ENCODE measurements at places on chromosomes 12 and 14.

- DNase-seq, result no peak
Observed at GRCh38 chr12:8629486-8630033, 16.9 kb upstream of the AICDA start.

DNA sequence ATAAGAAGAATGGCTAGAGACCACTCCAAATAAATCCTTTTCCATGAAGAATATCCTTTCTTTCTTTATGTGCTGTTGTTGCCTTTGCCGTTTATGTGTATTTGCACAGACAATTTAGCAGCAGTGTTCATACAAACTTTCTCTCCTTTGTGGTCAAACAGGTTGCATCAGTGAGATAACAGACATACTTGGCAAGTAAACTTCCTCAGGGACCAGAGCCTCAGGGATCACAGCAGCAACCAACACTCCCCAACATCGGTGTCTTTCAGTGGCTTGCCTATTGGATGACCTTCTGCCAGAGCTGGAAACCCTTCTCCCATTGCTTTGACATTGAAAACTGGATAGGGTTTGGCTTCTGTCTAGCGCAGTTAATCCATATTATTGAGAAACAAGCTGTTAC lies 252.2 kb downstream of the BTG1 start:
- DNase-seq, result no peak

GRCh38 chr12:66596199-66596598 lies 82.7 kb downstream of the GRIP1 start:
- DNase-seq, result no peak

DNA sequence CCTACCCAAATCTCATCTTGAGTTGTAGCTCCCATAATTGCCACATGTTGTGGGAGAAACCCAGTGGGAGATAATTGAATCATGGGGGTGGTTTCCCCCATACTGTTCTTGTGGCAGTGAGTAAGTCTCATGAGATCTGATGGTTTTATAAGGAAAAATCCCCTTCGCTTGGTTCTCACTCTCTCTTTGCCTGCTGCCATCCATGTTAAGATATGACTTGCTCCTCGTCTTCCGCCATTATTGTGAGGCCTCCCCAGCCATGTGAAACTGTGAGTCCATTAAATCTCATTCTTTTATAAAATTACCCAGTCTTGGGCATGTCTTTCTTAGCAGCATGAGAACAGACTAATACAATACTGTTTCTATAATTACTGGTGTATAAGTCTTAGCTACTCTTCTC lies 6.5 kb upstream of the BCAT1 start:
- DNase-seq, result no peak

DNA sequence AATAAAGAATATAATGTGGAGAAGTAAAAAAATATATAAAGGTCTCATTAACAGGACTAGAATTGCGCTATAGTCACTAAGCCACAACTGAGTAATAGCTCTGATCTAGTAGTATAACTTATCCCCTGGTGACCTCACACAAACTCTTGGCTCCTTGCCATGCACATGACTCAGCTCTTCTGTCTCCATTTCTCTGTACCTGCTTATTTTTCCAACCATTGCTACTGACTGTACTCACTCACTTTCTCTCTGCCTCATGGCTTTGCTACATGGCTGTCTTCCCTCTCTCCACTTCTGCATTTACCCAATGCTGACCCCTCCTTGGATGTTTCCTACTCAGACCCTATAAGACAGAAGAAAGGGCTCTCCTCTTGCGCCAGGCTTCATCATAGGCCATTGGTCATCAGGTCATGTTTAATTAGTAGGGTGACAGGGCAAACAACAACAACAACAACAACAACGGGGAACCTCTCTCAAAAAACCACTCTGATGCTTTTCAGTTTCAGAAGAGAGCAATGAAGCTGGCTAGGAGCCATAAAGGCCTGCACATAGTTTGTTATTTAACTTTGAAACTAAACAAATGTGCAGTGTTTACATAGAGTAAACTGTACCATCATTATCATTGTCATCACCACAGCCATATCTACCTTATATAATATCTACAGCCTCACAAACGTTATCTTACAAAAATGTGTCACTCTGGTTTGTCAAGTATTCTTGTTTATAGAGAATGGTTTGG lies 25.6 kb upstream of the KRAS start:
- DNase-seq, result peak; percentile 45

DNA sequence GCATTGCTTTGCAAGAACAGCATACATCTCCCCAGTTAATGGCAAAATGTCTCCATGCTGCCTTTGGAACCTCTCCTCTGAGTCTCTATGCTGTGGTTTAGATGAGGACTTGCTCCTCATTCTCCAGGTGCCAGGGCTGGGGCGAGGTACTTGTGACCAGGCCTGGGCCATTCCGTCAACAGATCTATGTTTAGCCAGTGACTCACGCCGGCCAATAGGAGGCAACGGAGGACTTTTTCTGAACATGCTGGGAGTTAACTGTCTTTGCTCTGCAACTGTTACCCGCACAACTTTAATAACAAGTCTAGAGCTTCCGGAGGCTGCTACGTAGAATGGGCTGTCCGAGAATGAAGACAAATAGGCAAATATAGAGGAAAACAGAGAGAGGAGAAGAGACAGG lies 214.2 kb downstream of the GLT1D1 start:
- DNase-seq, result no peak

GRCh38 chr14:24258548-24259265 lies 4.3 kb downstream of the TGM1 start:
- no peak for DNase-seq

DNA sequence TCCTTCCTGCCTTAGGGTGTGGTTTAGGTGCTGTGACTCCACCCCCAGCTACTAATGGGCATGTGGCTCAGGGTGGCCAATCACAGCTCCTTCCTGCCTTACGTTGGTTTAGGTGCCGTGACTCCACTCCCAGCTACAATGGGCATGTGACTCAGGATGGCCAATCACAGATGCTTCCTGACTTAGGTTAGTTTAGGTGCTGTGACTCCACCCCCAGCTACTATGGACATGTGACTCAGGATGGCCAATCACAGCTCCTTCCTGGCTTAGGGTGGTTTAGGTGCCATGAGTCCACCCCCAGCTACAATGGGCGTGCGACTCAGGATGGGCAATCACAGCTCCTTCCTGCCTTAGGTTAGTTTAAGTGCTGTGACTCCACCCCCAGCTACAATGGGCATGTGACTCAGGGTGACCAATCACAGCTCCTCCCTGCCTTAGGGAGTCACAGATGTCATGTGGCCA lies 163.9 kb downstream of the TBX5 start:
- DNase-seq, result no peak

GRCh38 chr12:452667-453210 lies 7.0 kb upstream of the B4GALNT3 start:
- DNase-seq, result no peak

DNA sequence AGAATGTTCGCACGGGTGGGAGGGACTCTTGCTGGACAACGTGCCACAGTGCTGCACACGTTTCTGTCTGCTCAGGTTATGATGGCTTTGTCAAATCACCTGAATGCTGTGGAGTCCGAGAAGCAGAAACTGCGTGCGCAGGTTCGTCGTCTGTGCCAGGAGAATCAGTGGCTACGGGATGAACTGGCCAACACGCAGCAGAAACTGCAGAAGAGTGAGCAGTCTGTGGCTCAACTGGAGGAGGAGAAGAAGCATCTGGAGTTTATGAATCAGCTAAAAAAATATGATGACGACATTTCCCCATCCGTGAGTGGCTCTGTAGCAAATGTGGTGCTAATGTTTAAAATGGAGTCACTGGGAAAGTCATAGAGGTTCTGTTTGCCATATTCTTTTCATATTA lies 28.5 kb downstream of the KLC1 start:
- no peak for DNase-seq

GRCh38 chr14:91400696-91401095 lies 16.9 kb downstream of the CCDC88C start:
- no peak for DNase-seq

DNA sequence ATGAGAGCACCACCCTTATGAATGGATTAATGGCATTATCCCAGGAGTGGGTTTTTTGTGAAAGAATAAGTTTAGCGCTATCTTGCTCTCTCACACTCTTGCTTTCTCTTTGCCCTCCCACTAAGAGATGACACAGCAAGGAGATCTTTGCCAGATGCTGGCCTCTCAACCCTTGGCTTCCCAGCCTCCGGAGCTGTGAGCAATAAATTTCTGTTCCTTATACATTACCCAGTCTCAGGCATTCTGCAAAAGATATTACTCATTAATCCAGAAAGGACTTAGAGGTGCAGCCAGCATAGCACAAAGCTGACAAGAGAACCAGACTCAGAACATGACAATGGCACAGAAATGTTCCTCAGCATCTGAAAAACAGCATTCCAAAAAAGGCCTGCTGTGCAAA lies 190.6 kb downstream of the ITPR2 start:
- DNase-seq, result no peak

DNA sequence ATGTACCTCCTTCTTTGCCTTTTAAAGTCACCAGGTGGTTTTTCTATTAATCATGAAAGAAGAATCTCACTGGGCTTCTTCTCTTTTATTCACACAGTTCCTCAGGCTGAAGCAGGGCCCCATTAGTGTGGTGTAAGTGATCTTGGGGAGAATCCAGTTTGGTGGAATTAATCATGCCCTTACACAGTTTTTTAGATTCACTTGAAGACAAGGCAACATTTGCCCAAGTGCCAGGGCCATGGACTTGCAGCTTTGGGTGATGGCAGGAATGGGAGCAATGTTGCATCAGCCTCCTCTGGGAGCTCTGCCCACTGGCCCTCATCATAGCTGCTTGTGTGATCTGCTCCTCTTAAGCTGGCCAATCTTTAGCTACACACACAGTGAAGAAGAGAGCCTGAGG lies 33.8 kb downstream of the KCNK10 start:
- DNase-seq, result no peak

- DNase-seq, result no peak
Observed at GRCh38 chr12:55972042-55972441, 1.8 kb upstream of the RAB5B start.

- DNase-seq, result peak; percentile 39
Observed at GRCh38 chr12:56634837-56635791, 5.0 kb upstream of the BAZ2A start.

GRCh38 chr14:81205639-81206038 lies 15.1 kb downstream of the GTF2A1 start:
- no peak for DNase-seq

DNA sequence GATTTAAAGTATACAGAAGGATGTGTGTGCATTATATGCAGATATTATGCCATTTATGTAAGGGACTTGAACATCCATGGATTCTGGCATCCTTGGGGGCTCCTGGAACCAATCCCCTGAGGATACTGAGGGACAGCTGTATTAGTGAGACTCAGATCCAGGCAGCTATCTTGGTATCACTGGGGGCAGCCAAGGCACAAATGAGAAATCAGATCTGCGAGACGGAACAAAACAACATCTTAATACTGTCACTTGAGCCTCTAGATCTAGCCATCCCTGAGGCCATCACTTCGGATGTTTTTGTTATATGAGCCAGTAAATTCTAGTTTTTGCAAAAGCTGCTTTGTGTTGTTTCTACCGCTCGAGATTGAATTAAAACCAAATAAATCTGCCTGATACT lies 175.1 kb upstream of the SFSWAP start:
- DNase-seq, result no peak

DNA sequence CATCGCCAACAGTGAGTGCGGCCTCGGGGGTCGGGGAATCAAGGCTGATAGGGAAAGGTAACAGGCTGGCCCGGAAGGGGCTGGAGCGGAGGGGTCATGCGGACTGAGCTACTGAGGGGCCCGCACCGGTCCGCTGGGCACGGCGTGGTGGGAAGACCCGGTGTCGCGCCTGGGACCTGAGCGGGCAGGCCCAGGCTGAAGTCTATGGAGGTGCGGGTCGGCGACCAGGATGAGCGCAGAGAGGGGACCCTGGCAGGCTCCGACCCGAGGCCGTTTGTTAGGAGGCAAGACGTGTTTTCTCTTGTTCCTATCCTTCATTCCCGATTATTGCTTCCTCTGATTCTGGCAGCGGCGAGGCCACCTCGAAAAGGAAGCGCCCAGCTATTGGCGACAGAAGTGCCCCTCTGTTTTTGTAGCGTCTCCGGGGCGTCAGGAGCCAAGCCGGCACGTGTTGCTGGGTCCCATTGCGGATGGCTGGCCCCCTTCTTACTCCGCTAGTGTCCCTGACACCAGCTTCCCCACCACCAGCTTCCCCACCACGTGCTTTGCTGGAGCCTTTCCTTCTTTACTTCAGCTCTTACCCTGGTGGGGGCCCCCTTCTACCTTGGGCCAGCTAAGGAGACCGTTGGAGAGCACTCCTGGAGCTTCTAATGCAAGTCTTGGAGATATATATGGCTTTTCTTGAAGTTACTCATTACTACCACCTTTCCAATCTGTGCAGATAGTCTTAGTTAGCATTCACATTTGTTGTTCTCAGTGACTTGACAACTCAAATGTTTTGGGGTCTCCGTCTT lies 653 bp downstream of the PA2G4 start:
- DNase-seq, result no peak

- DNase-seq, result no peak
Observed at GRCh38 chr12:6450869-6451347, 934 bp upstream of the TAPBPL start.

DNA sequence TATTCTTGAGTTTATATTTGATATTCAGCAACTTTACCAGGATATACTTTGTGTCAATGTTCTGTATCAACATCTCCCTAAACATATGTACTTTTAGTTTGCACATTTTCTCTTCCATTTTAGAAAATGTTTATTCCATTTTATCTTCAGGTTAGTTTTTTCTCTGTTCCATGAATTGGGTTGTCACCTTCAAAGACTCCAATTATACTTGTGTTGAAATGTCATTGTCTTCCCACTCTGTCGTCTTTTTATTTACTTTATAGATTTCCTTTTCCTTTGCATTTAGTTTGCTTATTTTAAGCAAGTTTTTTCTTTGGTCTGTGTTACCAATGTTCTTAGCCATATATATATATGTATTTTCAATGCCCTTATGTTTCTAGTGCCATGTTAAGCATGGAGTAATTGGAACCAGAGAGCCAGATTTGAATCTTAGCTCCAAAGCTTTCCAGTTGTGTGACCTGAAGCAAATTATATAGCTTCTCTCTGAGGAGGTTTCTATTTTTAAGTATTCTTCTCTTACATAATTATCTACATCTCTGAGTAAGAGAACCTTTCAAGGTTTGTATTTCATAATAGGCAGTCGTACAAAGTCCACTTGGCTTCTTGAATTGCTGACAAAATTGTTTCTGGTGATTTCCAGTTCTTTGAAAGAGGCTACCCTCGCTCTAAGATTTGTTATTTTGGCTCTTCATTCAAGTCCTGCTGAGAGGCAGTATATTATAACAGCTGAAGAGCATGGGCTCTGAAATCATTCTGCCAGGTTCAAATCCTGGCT lies 85.8 kb upstream of the DYRK2 start:
- no peak for DNase-seq

- no peak for DNase-seq
Observed at GRCh38 chr12:15720295-15720694, 68.9 kb downstream of the EPS8 start.

- no peak for DNase-seq
Observed at GRCh38 chr12:76152181-76152807, 67.8 kb upstream of the NAP1L1 start.
